Osteocyte (in vitro differentiated cells): ENCODE measurements at places on chromosomes 2 and 18. TPM values are rescaled to one million over a fixed set of nuclear protein-coding genes. Genes with fewer than 3 reads are reported as not detected.
A peak's percentile ranks its signal among the peaks of the same experiment; 100 is the strongest.

DNA sequence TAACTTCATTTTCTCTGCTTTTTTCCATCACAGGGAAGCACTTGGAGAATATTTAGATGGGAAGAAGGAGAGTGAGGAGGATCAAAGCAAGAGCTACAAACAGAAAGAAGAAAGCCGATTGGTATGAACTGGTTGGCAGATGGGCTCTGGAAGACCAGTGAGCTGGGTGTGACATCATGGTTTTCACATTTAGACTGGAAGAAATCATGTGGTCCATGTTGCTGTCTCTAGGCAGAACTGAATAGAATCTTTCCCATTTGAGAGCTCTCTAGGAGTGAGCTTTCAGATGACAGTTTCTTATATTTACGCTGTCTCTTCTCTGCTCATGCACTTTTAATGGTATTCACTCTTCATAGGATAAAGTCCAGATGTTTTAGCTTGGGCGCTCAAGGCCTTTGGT lies 12.6 kb downstream of the DRC1 start:
- peaks cover 19% of the 10 kb centered on the region for H3K27me3 ChIP-seq
- DNase-seq, result no peak
- no peak overlapping the region for H3K4me3 ChIP-seq

DNA sequence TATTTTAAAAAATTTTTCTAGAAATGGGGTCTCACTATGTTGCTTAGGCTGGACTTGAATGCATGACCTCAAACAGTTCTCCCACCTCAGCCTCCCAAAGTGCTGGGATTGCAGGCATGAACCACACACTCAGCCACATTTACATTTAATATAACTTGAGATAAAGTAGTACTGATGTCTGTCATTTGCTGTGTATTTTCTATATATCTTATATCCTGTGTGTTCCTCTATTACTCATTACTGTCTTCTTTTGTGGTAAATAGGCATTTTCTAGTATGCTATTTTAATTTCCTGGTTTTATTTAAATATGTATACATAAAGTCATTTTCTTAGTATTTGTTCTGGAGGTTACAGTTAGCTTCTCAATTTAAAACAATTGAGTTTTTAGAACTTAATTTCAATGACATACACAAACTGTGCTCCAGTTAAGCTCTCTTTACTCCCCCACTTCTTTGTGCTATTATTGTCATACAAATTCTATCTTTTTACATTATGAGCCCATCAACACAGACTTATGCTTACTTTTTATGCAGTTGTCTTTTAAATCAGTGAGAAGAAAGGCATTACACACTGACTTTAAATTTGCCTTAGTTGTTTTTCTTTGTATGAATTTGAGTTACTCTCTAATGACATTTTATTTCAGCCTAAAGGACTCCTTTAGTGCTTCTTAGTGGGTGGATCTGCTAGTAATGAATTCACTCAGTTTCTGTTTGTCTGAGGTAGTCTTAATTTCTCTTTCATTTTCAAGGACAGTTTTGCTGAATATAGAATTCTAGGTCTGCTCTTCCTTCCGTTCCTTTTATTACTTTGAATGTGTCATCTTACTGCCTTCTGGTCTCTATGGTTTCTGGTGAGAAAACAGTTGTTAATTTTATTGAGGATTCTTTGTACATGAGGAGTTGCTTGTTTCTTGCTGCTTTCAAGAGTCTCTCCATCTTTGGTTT lies 6.2 kb upstream of the INPP4A start:
- no peak for DNase-seq
- H3K36me3 ChIP-seq, result no peaks in the 10 kb centered on the region
- H3K4me1 ChIP-seq, result no peaks in the 10 kb centered on the region
- H3K4me3 ChIP-seq, result no peak overlapping the region

DNA sequence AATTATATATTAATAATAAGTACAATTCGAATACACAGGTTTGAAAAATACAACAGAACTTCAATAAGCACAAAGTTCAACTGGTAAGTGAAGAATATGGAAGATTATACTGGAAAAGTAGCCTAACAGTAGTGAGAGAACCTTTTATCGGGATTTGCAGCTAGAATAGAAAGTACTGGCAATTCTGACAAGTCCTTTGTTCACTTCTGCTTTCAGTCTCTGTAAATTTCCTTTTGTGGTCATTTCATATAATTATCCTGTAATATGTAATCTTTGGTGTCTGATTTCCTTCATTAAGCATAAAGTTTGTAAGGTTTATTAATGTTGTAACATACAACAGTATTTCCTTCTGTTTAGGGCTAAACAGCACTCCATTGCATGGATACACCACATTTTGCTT lies 67.2 kb downstream of the CUL3 start:
- no peaks in the 10 kb centered on the region for H3K27me3 ChIP-seq
- H3K36me3 ChIP-seq, result peaks cover 6% of the 10 kb centered on the region
- H3K4me1 ChIP-seq, result peaks cover 57% of the 10 kb centered on the region
- DNase-seq, result no peak
- H3K4me3 ChIP-seq, result no peak overlapping the region

DNA sequence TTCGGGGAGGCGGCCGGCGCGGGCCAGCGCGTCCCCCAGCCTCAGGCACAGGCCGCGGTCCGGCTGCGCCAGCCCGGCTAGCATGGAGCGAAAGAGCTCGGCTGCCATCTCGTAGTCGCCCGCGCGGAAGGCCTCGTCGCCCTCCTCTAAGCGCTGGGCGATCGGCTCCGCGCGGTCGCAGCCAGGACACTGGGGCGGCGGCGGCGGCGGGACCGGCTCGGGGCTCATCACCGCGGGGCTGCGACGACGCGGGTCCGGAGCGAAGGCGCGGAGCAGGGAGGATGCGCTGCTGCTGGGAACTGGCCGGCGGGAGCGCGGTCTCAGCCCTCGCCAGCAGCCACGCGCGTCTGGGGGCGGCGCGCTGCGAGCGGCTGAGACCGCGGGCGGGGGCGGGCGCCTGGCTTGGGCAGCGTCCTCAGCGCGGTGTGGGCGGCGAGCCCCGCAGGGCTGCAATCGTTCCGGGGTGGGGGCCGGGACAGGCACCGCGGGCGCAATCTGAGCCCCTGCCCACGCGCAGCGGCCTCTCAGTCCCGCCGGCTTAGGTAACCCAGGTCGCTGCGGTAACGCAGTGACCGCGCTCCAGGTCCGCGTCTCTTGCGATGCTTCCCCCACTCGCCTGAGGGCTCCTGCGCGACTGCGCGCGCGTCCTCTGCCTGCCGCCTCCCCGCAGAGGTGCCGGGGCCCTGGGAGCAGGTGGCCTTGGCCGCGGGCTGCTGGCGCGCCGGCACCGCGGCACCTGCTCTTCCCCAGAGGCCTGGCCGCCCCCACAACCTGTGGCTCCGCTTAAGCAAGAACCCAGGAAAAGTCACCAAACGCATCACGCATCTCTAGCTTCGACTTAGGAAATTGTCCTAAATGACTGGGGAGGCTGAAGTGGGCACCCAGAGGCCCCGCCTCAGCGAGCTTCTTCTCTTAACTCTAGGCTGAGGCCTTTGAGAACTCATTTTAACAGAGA lies at the start of gene LONRF2:
TSS of gene LONRF2 (minus strand) at position 636 of the 955 bp plus-strand sequence. CDS start at position 228, 408 bp downstream.
- peaks cover 7% of the 10 kb centered on the region for H3K36me3 ChIP-seq
- H3K27ac ChIP-seq, result no peak within 1 kb of the TSS
- no peak for DNase-seq
- peaks cover 2% of the 10 kb centered on the region for H3K4me1 ChIP-seq

DNA sequence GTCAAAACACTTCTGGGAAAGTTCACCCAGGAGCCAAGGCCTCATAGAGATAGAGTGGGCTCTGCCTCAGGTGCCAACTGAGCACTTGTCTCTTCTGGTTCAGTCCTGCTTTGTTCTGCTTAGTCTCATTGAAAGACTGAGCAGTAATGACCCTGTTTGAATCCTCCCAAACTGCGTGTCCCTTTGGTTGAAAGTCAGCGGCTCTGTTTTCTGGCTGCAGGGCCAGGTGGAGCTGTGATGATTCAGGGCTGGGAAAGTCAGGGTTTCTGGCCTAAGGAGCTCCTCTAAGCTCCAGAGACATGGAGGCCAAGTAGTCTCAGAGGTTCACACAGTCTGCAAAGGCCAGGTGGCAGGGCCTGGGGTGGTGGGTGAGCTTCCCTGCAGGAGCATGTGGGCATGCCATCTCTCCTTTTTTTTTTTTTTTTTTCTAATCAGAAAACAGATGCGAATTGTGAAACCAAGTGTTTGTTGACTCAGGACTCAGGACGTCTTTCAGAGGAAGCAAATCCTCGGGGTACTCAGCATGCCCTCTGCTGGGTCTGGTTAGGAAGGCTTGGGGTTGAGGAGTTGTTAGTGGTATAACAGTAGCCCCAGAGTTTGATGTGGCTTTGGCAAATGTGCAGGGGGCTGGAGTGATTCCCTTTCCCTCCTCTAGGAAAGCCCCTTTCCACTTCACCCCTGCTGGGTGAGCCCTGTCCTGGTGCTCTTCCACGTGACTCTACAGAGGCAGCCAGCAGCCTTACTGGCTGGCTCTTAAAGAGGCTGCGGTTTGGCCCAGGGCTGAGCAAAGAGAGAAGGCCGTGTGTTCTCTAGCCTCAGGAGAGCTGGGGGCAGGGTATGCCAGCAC lies 38.3 kb downstream of the TMEM17 start:
- no peak overlapping the region for H3K27ac ChIP-seq
- no peaks in the 10 kb centered on the region for H3K36me3 ChIP-seq
- DNase-seq, result no peak
- no peak overlapping the region for H3K4me3 ChIP-seq

- H3K4me3 ChIP-seq, result no peak overlapping the region
- H3K27ac ChIP-seq, result no peak overlapping the region
- H3K4me1 ChIP-seq, result peaks cover 6% of the 10 kb centered on the region
- peaks cover 10% of the 10 kb centered on the region for H3K36me3 ChIP-seq
Measured at GRCh38 chr2:107669335-107669734, 157.4 kb upstream of the RGPD4 start.

LAMA3 gene
- not detected in 2 replicates for total RNA-seq

DNA sequence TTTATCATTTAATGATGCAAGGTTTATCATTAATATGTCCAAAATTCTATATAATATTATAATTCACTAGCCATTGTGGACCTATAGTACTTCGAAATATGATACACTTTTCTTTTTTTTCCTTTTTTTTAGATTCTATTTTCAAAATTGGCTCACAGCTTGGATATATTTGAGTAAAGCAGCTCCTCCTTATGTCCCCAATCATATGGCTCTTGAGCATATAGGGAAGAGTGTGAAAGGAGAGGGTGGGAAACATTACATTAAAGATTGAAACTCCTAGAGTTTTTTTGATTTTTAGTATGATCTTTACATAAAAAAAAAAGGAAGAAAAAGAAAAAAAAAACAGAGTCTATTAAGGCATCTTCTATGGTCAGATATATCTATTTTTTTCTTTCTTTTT lies 457.9 kb downstream of the RIT2 start:
- no peak overlapping the region for H3K27ac ChIP-seq
- H3K36me3 ChIP-seq, result no peaks in the 10 kb centered on the region
- H3K4me1 ChIP-seq, result no peaks in the 10 kb centered on the region
- H3K4me3 ChIP-seq, result no peak overlapping the region

DNA sequence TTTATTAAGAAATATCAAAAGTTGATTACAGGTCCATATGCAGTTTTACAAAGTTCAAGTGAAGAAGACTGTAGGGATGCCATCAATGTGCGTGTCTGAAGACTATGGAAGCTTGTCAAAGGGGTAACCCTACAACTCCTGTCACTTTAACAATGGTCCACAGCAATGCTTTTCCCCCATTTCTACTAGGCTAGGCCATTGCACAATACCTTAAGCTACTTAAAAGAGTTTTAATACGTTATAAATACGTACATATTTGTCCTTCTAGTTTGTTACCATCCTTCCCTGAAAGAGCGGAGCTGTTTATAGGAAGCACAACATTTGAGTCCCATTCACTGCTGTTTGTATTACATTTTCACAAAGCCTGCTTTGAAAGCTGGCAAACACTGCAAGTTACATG lies 26.7 kb downstream of the CNRIP1 start:
- no peak overlapping the region for H3K4me3 ChIP-seq
- DNase-seq, result no peak
- no peaks in the 10 kb centered on the region for H3K27me3 ChIP-seq
- H3K36me3 ChIP-seq, result peaks cover 4% of the 10 kb centered on the region
- H3K27ac ChIP-seq, result no peak overlapping the region

DES gene
- not detected in 2 replicates for total RNA-seq

DNA sequence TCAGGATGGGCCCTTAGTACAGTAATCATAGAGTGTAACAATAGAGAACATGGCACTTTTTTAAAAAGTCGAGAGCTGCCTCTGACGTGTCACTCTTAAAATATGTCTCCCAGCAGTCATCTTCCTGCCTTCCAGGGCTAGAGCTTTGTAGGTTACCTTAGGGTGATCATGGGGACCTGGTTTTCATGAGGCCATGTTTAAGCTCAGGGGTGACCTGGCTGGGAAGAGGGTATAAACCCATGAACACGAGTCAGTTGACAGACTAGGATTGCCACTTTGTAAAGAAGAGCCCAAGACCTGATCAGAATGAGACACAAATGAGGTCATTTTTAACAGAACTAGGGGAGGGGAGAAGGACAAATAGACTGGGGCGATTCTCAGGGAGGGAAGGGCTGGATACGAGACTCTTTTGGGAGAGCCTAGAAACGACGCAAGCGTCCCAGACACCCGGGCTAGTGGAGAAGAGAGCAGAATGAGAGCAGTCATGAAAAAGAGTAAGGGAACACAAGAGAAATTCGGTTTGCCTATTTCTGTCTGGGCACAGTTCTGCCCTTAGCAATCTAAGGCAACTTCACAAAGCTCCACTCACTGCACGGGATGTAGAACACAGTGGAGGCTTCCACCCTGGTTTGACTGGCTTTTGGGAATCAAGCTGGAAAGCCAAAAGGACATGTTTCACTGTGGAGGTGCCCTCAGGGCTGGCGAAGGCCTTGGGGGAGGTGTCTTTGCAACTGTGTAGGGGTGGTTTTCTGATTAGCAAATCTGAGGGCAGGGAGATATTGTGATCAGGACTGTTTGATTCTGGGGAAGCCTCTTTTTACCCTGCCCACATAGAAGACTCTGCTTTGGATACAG lies 1.8 kb upstream of the RAB31 start:
- no peaks in the 10 kb centered on the region for H3K36me3 ChIP-seq
- H3K4me1 ChIP-seq, result peaks cover 52% of the 10 kb centered on the region
- DNase-seq, result no peak
- H3K27me3 ChIP-seq, result no peaks in the 10 kb centered on the region
- H3K4me3 ChIP-seq, result no peak overlapping the region

ATP8B1 gene
- 38.5 and 38.7 TPM in 2 replicates for total RNA-seq

KCNG3 gene
- total RNA-seq, result not detected in 2 replicates

ANKRD30B gene
- total RNA-seq, result not detected in 2 replicates

MDH1B gene
- 1.2 and 1.3 TPM in 2 replicates for total RNA-seq

COL6A3 gene
- total RNA-seq, result 143 and 159 TPM in 2 replicates

DNA sequence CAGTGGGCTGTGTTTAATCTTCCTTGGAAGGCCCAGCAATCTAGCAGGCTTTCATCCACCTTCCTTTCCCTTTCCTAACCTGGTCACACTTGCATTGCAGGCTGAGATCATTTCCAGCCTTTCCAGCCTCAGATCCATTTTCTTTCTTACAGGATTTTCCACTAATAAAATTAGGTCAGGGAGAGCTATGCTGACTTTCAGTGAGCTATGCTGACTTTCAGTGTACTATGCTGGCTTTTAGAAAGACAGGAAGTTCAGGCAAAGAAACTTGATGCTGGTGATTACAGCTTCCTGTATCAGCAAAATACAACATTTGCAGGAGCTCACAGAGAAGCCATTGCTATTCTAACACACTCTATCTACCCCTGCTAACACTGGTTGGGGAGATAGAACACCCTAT lies 735.0 kb downstream of the CCDC85A start:
- no peaks in the 10 kb centered on the region for H3K4me1 ChIP-seq
- H3K36me3 ChIP-seq, result no peaks in the 10 kb centered on the region

- peaks cover 41% of the 10 kb centered on the region for H3K4me1 ChIP-seq
- H3K36me3 ChIP-seq, result peaks cover 1% of the 10 kb centered on the region
- DNase-seq, result no peak
- H3K27me3 ChIP-seq, result no peaks in the 10 kb centered on the region
- peak overlapping the region; percentile 64 for H3K27ac ChIP-seq
Measured at GRCh38 chr2:238418196-238418998, 8.3 kb upstream of the ASB1 start.

- no peaks in the 10 kb centered on the region for H3K27me3 ChIP-seq
- no peaks in the 10 kb centered on the region for H3K36me3 ChIP-seq
- H3K4me1 ChIP-seq, result peaks cover 49% of the 10 kb centered on the region
- H3K27ac ChIP-seq, result no peak overlapping the region
- DNase-seq, result no peak
- no peak overlapping the region for H3K4me3 ChIP-seq
Measured at GRCh38 chr2:222751238-222751637, 79.8 kb downstream of the MOGAT1 start.
